Urinary bladder (tissue), 4 donors: ENCODE measurements at places on chromosomes 2 and 18. TPM values are rescaled to one million over a fixed set of nuclear protein-coding genes. Genes with fewer than 3 reads are reported as not detected.

CAVIN2 gene
- 129 TPM for polyA plus RNA-seq

PSME4 gene
- polyA plus RNA-seq = 19.6 TPM

PARD6G gene
- 5.9 TPM for polyA plus RNA-seq

GLI2 gene
- 5.9 TPM for polyA plus RNA-seq

ASXL3 gene
- 1.1 TPM for polyA plus RNA-seq
